Esophagus squamous epithelium (tissue), 5 donors: ENCODE measurements at places on chromosomes 12 and 14. TPM values are rescaled to one million over a fixed set of nuclear protein-coding genes. Genes with fewer than 3 reads are reported as not detected.

DNA sequence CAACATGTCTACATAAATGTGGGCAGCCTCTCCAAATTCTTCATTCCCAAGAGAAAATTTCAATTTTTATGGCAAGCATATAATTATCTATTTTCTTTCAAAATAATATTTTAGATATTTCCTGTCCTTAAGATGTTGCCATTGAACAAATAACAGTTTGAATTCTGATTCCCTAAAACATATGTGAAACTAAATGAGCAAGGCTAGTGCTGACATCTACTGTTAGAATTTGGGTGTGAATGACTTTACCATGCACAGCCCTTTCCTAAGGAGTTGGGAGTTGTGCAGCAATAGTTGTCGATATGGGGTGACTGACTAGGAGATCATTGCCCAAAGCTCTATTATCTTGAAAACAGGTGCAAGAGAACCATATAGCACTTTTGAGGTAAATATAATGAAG is 108.2 kb upstream of the SLC38A4 start:
- no peak for DNase-seq

- DNase-seq, result no peak
These were observed 12.2 kb upstream of the FOXG1 start for GRCh38 chr14:28754209-28754985.

DNA sequence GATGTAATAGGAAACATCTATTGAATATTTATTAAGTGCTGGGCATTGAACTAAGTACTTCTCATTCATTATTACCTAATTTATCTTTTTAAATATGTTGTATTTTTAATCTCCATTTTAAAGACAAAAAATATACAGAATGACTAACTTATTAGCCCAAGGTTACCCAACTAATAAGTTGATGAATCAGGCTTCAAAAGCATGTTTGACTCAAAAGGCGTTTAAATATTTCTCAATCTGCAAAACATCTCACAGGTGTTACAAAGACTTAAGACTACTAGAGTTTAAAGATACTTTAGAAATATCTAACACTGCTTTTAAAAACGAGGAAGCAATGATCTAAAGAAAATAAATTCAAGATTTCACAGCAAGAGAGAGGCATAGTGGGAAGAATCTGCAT is 457.4 kb upstream of the DCN start:
- DNase-seq, result no peak

DNA sequence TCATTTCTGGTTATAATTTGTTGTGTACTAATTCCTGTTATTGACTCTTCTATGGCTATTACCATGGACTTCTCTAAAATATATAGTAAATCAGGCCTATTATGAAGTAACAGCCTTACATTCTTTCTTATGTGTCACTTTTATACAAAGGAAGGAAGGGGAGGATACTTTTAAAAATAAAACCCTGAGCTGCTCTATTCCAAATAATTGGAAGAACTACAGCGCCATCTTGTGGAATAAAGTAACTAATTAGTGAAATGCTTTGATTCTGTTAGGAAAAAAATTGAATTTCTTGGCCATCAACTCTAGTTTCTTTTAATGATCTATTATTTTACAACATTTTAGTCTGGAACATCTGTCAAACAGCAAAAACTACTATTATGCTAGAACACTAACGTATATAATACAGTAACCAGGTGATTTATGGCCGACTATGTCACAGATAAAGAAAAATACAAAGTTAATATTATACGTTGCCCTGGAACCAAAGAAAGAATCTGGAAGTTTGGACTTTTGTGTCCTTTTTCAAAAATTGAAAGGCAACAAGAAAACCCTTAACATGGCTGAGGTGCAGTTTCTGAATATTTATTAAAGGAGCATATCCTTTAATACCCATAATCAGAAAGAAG is 55.0 kb upstream of the NELL2 start:
- DNase-seq, result no peak

DNA sequence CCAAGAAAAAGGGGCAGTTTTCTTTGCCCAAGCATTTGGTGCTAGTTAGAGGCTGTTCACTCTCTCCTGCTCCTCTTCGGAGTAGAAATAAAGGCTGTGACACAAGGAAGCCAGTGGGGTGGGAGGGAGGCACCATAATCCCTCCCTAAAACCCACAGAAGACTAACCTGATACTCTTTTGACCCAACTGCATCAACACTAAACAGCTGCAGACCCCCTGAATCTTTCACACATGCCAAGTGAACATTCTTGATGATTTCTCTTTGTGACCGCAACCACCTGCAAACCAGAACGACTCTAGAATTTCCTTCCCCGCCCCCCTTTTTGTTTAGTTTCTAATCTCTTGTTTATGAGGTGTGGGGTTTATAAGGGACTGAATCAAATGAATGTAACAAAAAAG is 175.8 kb upstream of the BCL2L14 start:
- DNase-seq, result no peak

DNA sequence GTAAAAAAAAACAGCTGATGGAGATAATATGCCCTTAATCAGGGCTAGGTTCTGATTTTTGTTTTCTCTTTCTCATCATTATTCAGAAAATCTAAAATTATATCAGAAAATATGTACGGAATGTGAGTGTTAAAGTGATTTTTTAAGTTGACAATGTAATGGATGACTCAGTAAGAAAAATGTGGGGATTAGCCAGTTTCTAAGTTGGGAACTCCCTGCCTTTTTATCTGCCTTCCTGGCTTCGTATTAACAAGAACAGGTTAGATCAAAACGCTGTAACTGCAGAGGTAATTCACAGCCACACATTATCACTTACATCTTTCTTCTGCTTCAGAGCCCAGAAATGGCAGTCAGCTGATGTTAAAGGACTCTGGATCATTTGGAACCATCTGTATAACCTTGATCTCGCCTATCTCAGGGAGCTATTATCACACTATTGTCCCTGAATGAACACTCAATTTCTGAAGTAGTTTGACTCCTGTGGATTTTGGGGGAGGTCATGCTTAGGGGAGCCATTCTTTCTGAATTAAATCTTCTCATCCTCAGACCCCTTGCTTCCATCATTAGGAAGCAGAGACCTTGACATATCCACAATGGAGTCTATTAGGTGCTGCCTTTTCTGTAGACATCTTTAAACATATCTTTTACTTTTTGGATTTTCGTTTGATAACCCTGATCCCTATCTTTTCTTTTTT is 135.7 kb upstream of the SLC16A7 start:
- DNase-seq, result no peak

DNA sequence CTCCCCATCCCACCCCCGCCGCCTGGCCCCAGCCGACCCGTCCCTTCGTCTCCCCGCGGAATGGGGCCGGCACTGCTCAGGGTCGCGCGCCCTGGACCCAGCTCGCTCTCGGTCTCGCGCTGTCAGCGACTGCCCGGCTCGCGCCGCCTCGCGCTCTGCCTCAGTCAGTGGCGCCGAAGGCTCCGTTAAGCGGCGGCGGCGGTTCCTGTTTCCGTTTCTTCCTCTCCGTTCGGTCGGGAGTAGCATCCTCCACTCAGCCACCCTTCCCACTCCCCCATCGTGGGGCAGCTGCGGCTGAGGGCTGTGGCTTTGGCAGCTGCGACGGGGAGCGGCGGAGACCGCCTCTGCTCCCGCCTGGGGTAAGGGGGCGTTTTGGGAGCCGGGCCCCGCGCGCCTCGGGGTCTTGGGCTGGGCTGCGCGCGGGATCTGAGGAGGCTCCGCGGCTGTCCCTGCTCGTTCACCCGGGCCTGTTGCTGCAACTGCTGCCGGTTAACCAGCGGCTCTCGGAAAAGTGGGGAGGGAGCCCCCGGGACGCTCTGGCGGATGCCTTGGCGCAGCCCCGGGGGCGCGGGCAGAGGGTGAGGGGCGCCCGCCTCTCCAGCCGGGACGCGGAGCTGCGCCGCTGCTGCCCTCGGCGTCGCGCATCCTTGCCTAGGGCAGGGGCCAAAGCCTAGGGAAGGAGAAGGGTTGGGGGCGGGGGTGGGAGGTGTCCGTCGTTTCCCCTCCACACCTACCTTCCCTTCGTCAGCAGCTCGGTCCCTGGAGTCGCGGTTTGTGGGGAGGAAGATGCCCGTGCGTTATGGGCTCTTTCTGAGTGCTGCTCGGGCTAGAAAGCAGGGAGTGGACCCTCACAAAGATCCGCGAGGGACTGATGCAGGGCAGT is 567 bp downstream of the FUT8 start:
- no peak for DNase-seq

- DNase-seq, result no peak
These were observed 194.6 kb upstream of the PRMT8 start for GRCh38 chr12:3296409-3296701.

DNA sequence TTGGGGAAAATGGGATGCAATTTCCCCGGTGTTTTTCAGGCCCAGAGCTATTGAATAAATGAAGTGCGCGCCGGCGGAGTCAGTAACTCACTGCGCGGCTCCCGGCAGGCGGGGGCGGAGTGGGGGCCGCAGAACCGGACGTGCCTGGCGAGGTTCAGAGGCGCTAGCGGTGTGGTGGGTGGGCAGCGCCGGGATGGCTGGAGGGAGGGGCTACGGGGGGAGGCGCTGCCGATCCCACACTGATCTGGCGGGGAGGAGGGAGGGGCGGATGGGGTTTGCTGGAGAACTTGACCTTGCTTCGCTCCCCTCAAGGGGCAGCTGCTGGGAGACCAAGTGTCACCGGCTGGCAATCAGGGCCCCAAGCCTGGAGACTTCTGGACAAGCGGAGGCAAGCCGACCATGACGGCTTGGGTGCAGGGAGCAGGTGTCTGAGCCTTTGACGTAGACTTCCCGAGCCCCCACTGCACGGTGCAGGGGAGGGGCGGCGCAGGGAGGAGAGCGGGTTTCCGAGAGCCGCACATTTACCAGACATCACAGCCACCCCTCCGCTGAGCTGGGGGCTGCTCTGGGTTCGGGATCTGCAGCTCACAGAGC is 174.1 kb upstream of the RTL1 start:
- DNase-seq, result no peak

DNA sequence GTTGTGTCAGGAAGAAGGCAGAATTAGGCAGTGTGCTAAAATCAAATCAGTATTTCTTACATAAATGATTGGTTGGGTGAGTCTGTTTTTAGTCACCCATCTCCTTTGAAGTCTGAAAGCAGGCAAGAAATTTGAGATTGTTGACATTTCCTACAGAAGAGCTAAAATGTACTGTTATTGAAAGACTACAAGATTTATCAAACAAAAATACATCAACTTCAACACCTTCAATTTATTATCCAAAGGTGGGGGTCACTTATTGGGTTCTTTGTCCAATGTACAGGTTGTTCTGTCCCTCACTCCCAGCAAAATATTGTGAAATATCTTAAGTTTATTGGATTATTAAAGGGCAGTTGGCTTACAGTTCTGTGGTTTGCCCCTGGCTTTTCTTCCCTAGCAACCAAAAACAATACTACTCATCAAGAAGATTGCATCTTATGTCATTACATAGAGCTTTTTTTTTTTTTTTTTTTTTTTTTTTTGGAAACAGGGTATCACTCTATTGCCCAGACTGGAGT is 20.6 kb upstream of the PKP2 start:
- DNase-seq, result no peak

- DNase-seq, result no peak
These were observed 122.8 kb downstream of the TTC7B start for GRCh38 chr14:90693413-90693812.

- DNase-seq, result no peak
These were observed 54.0 kb downstream of the TRAF3 start for GRCh38 chr14:102831163-102831804.

- DNase-seq, result no peak
These were observed 69.8 kb downstream of the DPF3 start for GRCh38 chr14:72824051-72824450.

GRCh38 chr12:66074561-66074960 is 56.0 kb downstream of the LLPH start:
- no peak for DNase-seq

- DNase-seq, result no peak
These were observed 342 bp downstream of the DICER1 start for GRCh38 chr14:95157048-95157326.

GRCh38 chr14:32341947-32342846 is 13.1 kb downstream of the AKAP6 start:
- DNase-seq, result no peak

- DNase-seq, result no peak
These were observed 408.1 kb upstream of the TMTC1 start for GRCh38 chr12:30191696-30192455.

GRCh38 chr14:74867673-74868072 is 8.3 kb downstream of the PROX2 start:
- DNase-seq, result no peak

DNA sequence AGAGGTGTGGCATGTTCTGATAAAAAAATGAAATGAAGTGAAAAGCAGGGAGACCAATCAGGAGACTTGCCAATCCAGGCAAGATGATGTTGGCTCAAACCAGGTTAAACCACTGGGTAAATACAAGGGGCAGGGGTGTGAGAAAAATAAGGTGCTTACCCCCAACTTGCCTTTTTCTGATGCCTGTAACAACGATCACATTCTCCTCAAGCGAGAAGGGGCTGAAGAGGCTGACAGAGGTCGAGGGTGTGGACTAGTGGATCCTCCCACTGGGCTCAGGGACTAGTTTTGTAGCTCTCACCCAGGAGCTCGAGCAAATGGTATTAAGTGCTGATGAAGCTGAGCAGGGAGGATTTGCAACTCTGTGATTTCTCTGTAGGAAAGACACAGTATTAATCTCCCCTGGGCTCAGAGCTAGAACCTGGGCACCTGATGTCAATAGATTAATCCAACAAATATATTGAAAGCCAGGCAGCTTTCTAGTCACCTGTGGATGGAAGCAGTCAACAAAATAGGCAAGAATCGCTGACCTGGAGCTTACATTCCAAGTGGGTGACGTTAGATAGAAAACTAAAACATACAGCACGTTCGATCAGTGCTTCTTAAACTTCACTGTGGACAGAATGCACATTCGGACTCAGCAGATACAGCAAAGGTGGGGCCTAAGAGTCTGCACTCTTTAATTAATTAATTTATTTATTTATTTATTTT is 15.2 kb upstream of the EAPP start:
- no peak for DNase-seq

DNA sequence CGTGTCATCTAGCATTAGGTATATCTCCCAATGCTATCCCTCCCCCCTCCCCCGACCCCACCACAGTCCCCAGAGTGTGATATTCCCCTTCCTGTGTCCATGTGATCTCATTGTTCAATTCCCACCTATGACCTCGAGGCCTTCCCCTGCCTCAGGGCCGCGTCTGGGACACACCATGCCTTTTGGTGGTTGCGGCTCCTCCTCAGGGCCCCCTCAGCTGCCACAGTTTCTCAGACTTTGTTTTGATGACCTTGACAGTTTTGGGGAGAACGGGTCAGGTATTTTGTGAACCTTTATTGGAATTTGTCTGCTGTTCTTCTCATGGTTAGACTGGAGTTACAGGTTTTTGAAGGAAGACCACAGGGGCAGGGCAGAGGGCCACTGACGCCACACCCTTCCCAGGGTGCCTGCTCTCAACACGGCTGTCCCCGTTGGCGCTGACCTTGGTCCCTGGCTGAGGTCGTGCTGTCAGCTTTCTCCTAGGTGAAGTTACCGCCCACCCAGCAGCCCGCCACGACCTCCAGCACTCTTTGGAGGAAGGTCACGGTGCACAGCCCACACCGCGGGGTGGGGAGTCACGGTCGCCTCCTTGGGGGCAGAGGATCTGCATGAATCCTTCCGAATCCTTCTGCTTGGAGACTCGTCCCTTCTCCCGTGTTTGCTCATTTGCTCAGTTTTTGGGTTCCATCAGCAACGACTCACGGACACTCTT is 130.5 kb downstream of the KIF26A start:
- DNase-seq, result no peak

Gene LRIG3
- 42.7 TPM for total RNA-seq

Gene BCL2L14
- not detected for total RNA-seq

Gene ALDH1L2
- total RNA-seq, result 1.1 TPM

Gene EPS8
- 18.1 TPM for total RNA-seq

Gene RNF34
- 24.0 TPM for total RNA-seq

Gene SERPINA10
- total RNA-seq, result not detected

Gene OR4E2
- not detected for total RNA-seq

Gene SUPT16H
- total RNA-seq, result 50.9 TPM

Gene DHRS2
- total RNA-seq, result not detected

Gene FAM222A
- total RNA-seq, result 9.3 TPM

Gene RFX4
- total RNA-seq, result not detected

Gene EPYC
- total RNA-seq, result not detected
